ENCODE measurements at places on chromosomes 6 and 20.

- peak; percentile 77 for DNase-seq
These were observed at the start of the genes HSPA1A and HSPA1L for GRCh38 chr6:31815025-31815838. Gene HSPA1A, plus strand, starts transcription at chr6:31815543. Its CDS starts 214 bp downstream, at chr6:31815757. Gene HSPA1L, minus strand, starts transcription at chr6:31815283. Its CDS starts 3,311 bp downstream, at chr6:31811972.

GRCh38 chr6:133886104-133886775, 2.7 kb upstream of the TCF21 start:
- no peak for DNase-seq

DNA sequence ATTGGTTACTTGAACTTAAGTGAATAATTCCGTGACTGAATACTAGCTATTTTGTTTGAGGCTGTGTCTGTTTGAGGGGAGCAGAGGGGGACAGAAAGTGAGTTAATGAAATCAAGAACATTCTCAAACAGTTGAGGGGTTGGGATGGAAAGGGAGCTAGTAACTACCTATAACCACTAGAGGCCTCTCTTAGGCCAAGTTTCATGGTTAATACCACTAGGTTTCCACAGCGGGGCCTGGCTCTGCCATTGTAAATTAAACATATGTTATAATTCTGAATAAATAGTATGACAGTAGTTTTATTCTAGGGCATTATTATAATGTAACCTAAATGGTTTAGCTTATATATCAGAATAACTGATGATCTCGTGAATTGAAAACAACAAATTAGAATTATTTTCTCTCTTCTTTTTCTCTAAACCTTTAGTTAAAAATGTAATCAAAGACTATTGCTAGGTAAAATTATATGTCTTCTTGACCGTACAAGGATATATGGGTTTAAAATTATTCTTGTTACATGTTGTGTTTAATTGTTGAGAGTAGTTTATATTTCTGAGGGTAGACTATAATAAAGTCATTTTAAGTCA, 108.1 kb downstream of the BCKDHB start:
- peak; percentile 13 for DNase-seq

GRCh38 chr6:44542401-44543116, 155.1 kb downstream of the CDC5L start:
- no peak for DNase-seq

- DNase-seq = no peak
These were observed 81.9 kb upstream of the RREB1 start for GRCh38 chr6:7025861-7026260.

GRCh38 chr20:5020760-5021159, 19.4 kb upstream of the SLC23A2 start:
- no peak for DNase-seq

- DNase-seq = no peak
These were observed 384.3 kb downstream of the CDC5L start for GRCh38 chr6:44771647-44772415.

DNA sequence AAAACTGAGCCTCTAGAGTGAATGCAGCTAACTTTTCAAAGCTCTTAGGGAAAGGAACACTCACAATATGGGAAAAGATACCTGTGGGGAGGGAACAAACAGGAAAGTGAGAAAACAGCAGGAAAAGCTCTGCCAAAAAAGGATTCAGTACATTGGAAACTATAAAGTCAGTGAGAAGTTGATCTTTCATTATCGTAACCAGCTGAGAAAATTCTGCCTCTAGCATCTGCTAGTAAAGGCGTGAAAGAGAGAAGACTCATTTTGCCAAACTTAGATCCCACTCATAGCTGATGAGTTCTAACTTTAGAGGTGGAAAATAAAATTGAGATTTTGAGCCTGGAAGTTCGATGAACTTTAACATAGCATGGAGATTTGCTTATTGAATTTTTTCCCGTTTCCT, 321.8 kb upstream of the RNF217 start:
- no peak for DNase-seq

- DNase-seq = no peak
These were observed 1.9 kb downstream of the SYNJ2 start for GRCh38 chr6:157983406-157984119.

- no peak for DNase-seq
These were observed 23.9 kb downstream of the MAP7 start for GRCh38 chr6:136526196-136526930.

DNA sequence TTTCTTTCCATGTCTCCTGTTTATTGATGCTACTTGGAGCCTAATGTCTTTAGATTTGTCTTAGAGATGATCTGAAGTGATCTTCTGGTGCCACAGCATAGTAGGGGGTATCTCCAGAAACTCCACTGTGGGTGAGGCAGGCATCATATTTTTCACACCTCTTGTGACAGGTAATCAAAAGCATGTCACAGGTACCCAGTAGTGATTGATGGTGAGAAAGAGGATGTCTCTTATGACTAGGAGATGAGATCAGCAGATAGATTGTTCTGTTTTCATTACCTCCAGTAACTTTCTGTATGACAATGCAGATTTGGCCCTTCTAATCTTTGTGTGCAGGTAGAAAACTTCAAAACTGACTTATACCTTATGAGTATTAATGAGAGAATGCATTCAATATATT, 13.5 kb downstream of the NCOA7 start:
- DNase-seq = no peak

DNA sequence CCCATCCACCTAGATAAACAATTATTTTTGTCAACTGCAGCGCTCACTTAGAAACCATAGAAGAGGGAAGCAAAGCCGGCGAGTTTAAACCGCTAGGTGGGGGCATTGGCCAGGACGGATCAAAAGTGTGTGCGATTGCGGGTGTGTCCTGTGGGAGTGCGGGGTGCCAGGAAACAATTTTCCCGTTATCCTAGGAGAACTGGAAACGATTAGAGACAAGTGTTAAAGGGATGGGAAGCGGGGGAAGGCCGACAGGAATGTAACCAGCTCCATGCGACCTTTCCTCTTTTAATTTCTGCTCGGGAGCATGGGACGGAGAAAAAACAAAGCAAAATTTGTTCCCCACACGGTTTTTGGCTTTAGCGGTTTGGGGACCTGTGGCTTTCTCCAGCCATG, 2.8 kb upstream of the HTR1B start:
- DNase-seq = no peak

GRCh38 chr6:40715570-40716403, 128.6 kb upstream of the LRFN2 start:
- peak; percentile 97 for DNase-seq

- DNase-seq = no peak
These were observed 41.9 kb downstream of the TRAM2 start for GRCh38 chr6:52534966-52535390.

GRCh38 chr6:118186672-118187567, 279.9 kb downstream of the SLC35F1 start:
- no peak for DNase-seq

GRCh38 chr6:124057461-124057860, 253.8 kb downstream of the NKAIN2 start:
- no peak for DNase-seq

DNA sequence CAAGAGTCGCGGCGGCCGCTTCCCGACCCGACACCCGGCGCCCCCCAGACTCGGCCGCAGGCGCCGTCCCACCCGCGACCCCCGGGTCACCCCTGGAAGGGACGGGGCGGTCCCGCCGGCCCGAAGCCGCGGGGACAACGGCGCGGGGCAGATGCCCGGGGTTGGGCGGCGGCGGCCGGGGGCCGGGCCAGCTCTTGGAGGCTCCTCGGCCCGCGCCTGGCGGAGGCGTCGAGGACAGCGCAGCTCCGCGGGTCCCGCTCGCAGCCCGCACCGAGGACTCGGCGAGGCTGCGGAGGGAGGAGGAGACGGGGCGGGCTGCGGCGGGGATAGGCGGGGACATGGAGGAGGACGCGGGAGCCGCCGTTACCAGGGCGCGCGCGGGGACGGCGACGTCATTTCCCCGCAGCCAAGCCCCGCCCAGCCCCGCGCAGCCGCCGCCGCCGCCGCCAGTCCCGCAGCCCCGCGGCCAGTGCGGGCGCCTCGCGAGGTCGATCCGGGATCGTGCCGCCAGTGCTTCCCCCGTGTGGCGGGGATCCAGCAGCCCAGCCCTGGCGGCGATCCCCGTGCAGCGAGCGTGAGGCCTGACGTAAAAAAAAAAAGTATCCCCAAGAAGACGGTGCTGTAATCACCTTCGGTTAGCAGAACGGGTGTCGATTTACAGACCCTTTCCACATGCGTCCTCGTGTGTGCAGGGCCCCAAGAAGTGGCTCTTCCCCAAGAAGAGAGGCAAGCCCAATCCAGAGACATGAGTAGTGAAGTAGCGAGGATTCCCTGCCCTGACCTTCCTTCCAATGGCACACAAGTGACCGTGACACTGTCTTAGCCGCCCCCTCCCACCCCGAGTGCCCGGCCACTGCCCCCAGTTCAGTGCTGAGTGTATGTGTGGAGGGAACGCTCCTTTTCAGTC, at the start of gene FAM184A:
TSS of gene FAM184A (minus strand) at position 289 of the 907 bp plus-strand sequence. CDS start 365 bp downstream, outside the sequence.
- peak; percentile 40 for DNase-seq

GRCh38 chr6:42345696-42346416, 105.9 kb downstream of the TRERF1 start:
- DNase-seq = no peak

GRCh38 chr20:63573647-63574131, 350 bp downstream of the HELZ2 start:
- DNase-seq = no peak

- no peak for DNase-seq
These were observed 10.9 kb downstream of the FOXC1 start for GRCh38 chr6:1620504-1621069.

DNA sequence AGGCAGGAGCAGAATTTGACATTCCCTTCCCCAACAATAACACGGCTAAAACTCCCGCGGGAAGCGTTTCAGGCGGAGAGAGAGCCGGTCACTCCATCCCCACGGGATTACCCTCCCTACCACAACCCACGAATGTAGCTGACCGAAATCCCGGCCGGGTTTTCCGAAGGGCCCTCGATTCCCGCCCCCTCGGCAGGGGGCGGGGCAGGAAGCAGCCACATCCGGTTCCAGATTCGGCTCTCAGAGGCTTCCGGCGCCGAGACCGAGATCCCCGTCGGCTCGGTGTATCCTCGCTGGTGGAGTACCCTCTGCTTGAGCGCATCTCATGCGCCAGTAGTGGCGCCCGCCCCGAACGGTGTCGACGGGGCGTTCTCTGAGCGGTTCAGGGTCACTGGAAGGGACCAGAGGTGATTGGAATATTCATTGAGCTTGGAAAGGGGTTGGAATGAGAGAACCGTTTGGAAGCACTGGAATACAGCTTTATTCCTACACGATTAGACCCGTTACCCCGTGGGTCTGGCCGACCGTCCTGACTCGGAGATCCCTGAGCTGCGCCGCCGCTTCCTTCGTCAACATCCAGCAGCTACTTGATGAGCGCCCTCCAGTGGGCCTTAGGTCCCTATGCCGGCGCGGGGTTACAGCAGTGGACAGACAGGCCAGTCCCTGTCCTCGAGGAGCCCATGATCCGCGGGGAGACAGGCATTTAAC, 649 bp upstream of the RGL2 start:
- peak; percentile 90 for DNase-seq
